ENCODE measurements at places on chromosomes 16 and 17.

GRCh38 chr16:87115646-87116045 is 201.5 kb downstream of the C16orf95 start:
- DNase-seq, result no peak

- DNase-seq, result peak; percentile 63
These were observed 118.2 kb upstream of the SMURF2 start for GRCh38 chr17:64780096-64781013.

DNA sequence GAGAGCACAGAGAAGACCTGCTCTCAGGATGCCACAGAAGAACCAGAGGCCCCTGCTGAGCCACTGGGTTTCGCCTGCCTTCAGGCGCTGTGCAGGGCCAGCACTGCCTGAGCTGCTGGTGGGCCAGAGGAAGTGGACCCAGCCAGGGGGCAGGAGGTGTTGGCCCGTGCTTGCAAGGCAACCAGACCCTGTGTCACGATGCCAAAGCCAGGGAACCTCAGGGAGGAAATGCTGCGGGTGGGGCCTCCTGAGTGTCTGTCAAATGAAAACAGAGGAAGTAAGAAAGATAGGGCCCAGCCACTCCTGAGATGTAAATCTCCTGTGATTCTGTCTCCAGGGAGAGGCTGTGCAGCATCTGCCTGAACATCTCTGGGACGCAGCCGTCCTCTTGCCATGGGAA is 58.1 kb upstream of the ADORA2B start:
- no peak for DNase-seq

GRCh38 chr17:48093341-48094045 is 7.8 kb downstream of the CBX1 start:
- DNase-seq, result no peak

- no peak for DNase-seq
These were observed 898.2 kb upstream of the GOT2 start for GRCh38 chr16:59632276-59632855.

DNA sequence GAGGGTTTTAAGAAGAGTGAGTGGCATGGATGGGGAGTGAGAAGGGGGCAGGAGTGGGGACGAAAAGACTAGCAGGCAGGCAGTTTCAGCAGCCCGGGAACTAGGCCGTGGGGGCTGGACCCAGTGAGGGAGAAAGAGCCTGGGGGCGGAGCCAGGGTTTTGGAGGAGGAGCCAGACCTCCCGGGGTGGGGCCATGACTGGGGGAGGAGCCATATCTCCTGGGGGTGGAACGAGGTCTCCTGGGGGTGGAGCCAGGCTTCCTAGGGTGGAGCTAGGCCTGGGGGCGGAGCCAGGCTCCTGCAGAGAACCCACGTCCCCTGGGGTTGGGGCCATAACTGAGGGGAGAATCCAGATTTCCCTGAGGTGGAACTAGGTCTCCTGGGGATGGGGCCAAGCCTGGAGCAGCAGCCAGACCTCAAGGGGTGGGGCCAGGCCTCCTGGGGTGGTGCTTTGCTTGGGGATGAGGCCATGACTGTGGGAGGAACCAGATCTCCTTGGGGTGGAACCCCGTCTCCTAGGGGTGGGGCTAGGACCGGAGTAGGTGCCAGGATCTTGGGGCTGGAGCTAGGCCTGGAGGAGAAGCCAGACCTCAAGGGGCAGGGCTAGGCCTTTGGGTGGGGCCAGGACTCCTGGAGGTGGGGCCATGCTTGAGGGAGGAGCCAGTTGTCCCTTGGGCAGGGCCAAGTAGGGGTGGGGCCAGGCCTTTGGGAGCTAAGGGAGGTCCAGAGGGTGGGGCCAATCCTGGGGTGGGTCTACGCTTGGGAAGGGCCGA is 41.7 kb upstream of the JPH3 start:
- no peak for DNase-seq

DNA sequence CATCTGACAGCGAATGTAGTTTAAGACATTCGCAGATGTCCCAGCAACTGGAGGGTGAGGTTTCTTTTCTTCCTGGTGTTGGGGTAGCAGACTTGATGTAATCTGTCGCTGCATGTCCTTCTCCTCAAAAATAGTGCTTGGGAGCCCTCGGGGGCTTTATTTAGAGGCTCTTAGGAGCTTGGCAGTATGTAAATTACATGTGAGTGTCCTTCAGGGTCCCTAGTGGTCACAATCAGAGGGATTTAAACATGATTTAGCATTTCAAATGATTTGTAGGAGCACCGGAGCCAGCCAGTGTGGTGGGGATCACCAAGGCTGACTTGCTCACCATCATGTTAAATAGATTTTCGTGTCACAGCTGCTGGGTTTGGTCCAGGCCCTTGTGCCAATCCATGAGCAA is 8.8 kb upstream of the SALL1 start:
- DNase-seq, result no peak

GRCh38 chr17:36864827-36865430 is 72.3 kb upstream of the LHX1 start:
- DNase-seq, result no peak

- no peak for DNase-seq
These were observed 3.9 kb downstream of the GNAO1 start for GRCh38 chr16:56195151-56195550.
